NCI-H1105 (cell line): ENCODE measurements at places on chromosomes 2 and 18.

- no peak for DNase-seq
These were observed 21.4 kb downstream of the NCOA1 start for GRCh38 chr2:24512404-24512803.

DNA sequence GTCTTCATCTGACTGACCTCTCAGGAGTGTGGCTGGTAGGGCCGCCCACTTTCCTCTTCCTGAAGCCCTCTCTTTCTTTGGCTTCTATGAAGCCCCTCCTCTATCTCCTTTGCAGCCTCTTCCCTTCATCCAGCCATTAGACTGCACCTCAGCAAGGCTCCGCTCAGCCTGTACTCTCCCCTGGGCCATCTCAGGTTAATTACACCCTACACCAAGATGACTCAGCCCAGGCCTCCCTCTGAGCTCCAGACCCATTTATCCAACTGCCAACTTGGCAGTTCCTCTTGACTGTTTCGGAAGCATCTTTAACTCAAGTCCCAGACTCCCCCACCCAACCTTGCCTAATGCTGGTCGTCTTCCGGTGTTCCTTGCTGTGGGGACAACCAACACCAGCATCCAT lies 5.8 kb upstream of the WNT6 start:
- no peak for DNase-seq

DNA sequence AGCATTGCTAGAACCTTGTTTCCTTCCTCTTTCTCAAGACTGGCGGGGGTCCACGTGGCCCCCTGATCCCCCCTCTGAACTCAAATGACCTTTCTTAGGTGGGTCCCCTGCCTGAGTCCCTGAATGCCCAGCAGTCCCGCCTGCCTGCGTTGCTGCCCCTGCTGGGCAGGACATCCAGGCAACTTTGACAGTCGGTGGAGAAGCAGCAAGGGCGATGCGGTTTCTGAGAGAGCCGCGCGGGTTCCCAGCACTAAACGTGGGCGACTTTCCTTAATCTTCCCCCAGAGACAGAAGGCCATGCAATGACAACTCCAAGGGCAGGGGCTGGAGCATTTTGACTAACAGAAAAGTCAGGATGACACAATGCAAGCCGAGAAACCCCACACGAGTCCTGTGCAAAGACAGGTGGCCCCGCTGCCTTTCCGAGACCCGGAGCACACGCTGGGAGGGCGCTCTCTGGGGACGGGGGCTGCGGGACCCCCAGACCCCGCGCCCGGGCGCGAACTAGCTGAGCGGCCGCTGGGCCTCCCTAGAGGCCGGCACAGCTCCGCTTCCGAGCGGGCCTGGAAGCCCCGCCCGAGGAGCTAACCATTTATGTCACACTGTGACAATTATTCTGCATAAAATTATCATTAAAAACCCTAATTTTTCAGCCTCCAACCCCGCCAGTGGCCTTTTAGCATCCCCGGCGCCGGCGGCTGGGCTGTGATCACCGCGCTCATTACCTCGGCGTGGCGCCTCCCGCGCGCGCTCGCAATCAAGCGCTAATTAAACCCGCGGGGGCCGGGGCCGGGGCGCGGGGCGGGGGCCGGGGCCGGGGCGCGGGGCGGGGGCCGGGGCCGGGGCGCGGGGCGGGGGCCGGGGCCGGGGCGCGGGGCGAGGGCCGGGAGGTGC lies 27.4 kb downstream of the ASB18 start:
- no peak for DNase-seq

DNA sequence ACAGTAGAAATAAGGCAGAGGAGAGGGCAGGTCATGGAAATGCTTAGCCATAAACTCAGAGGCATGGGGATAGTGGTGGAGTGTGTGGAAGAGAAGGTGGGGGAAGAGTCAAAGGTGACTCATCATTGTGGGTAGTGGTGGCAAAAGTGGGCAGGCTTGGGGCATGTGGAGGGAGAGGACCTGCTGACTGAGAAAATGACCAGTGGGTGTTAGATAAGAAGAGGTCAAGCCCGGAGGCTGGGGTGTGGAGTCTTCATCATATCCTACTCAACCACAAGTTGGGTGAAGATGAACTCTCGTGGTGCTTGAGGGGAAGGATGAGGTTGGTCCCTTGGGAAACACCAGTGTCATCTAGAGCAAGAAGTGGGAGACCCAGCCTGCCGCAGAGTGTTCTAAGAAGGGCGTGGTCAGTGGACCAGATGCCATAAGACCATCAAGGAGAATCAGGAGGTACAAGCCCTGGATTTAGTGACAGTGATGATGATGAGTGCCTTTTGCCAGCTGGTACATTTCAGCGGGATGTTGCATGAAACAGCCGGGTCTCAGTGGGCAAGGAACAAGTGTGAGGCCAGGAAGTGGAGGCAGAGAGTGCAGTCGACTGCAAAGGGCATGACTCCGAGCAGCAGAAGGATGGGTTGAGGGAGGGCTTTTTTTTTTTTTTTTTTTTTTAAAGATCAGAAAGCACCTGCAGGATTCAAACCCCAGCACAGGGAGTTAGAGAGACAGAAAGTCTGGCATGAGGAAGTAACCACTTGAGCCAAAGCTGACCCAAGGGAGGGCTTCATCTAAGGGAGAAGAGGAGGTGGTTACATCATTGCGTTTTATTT lies 122.6 kb upstream of the SPRED2 start:
- DNase-seq = no peak

- DNase-seq = no peak
These were observed 12.4 kb upstream of the AGPS start for GRCh38 chr2:177380181-177380580.

GRCh38 chr2:152630466-152630865 lies 86.8 kb downstream of the PRPF40A start:
- no peak for DNase-seq

GRCh38 chr2:30282081-30282480 lies 50.7 kb downstream of the LBH start:
- DNase-seq = no peak

DNA sequence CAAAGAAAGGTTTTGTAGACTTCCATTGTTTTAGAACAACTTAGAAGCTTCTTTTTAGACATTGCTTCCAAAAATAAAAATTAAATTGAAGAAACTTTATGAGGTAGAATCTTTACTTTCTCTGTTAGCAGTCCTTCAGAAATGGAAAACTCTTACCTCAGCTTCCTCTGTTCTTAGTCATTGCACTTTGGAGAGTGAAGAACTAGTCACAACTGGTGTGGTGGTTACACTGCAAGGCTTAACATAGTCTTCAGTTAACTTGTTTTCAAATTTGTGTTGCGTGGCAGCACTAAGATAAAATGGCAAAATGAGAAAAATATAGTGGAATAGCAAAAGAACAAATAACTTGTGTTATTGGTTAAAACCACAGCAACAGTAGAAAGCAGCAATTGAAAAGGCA lies 332.6 kb downstream of the KIAA1328 start:
- DNase-seq = no peak

GRCh38 chr2:208406474-208407451 lies at the start of gene PTH2R:
Gene PTH2R (plus strand): TSS chr2:208406792. CDS start chr2:208407044, 252 bp downstream.
- DNase-seq = peak; percentile 88

DNA sequence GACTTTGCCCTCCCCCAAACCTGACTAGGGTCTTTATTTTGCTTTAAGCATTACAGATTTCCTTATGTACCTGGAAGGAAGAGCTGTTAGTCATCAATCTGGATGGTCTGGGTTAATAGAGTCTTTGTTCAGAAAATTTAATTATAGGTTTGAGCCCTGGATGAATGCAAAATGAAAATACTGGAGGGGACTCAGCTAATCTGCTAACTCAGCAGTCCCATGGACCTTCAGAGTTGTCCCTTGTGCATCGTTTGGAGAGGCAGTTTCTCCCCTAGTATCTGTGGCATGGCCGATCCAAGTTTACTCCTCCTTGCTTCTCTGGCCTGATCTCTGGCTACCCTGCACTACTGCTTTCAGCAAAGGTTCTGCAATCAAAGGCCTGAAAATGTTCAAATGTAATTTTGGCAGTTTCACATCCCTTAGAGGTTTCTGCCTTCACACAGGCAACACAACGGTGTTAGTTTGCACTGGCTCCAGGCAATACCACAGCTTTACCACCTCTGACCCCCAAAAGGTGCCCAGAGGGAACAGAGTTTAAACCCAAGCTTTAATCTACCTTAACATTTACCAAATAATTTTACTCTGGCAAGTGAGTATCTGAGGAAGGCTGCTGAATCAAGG lies 134.3 kb downstream of the THADA start:
- DNase-seq = peak; percentile 27

DNA sequence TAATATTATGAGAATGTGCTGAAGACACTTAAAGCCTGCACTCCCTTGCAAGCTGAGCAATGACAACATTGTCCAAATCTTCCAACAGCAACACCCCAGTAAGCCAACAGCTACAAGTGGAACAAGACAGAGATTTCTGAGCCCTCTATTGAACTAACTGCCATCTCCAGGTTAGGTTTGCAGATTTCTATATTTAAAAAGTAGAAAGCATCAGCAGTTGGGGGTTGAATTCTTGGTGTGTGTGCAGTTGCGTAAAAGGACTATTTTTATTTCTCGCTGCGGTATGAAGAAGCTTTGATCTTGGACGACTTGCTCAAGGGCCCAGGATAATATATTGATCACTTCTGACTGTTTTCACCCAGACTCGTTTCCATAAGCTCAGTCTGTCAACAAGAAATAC lies 106.2 kb upstream of the ZFP36L2 start:
- DNase-seq = no peak

- DNase-seq = no peak
These were observed 56.4 kb upstream of the ODC1 start for GRCh38 chr2:10504370-10504993.

DNA sequence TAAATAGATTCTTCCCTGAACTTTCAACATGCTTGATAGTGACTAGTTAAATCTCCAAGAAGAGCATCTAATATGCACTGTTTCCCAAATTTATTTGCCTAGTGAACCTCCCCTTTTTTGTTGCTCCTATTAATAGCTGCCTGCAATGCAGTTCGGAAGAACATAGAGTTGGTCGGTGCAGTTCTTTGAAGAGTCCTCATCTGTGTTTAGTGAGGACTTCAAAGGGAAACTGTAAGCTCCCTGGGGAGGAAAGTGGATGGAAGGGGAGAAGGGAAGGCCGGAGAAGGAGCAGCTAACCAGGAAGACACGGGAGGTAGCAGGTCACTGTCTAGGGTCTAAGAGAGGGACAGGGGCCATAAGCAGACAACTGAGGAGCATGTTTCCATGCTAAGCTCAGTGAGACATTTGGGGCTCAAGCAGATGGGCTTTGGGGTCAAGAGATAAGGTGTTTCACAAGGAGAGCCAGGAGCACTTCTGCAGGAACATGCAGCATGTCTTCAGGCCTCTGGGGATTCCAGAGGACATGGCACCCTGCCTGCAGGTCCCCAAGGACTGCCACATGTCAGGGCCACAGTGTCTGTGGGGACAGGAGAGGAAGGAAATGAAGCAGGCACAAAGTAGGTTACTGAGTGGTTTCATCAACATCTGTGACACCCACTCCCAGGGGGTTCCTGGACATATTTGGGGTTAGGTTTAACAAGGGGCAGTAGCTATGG lies 48.7 kb upstream of the ANXA4 start:
- no peak for DNase-seq
